ENCODE measurements at places on chromosomes 4 and X.
A peak's percentile ranks its signal among the peaks of the same experiment; 100 is the strongest.

- DNase-seq = no peak
Measured at GRCh38 chr4:100986360-100986868, 360.9 kb downstream of the PPP3CA start.

DNA sequence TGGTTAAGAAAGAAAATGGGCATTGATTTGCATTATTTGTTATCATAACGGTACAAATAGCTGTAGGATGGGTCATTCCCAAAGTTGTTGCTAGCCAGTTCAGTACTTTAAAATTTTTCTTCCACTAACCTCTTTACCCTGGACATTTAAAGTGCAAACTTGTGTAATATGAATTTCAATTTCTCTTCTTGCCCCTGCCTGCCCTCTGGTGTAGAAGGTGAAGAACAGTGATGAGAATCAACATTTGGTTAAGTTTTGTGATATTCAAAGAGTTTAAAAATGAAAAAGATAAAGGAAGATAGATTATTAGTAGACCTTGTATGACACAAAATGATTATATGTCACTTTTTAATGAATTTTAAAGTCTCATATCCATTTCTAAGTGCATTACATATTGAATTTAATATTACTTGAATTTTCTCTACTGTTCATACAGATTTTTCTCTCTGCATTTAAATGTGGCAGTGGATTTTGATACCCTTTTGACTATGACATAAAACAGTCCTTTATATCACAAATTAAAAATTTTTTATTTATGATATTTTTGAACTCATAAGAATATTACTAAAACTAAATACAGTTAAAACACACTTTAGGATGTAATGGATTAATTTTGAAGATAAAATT lies 337.7 kb downstream of the BMPR1B start:
- no peak for DNase-seq

- no peak for DNase-seq
Measured at GRCh38 chr4:151324752-151325110, 674 bp downstream of the SH3D19 start.

DNA sequence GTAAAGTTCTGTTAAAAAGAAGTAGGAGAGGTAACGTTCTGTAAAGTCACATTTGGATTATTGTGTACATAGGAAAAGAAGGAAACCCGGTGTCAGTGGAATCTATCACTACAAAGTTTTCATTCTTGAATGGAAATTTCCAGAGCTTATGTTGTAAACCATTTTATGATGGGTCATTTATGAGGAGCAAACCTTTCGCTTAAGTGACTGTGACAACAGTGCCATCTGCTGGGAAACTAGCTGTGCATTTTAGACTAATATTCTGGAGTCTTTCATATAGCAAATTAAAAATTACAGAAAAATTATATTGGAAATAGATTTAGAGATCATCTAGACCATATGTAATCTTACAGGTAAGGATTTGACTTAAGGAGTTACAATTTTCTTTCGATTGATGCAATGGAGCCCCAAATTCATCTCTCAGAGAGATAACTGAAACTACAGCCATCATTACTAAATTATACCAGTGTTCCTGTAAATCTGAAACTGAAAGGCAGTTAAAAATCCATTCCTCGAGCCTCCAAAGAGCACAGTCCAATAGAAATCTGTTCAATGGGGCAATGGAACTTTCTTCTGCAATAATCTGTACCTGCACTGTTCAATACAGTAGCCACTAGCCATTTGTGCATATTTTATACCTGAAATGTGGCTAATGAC lies 26.9 kb downstream of the ASB9 start:
- peak; percentile 24 for DNase-seq

GRCh38 chrX:22026731-22027130 lies 5.4 kb upstream of the PHEX start:
- no peak for DNase-seq

Data from naive thymus-derived CD4-positive, alpha-beta T cell (primary cell).